ENCODE measurements at places on chromosomes 11 and 22.

GRCh38 chr11:113572136-113572735 is 97.0 kb upstream of the DRD2 start:
- no peak for DNase-seq

DNA sequence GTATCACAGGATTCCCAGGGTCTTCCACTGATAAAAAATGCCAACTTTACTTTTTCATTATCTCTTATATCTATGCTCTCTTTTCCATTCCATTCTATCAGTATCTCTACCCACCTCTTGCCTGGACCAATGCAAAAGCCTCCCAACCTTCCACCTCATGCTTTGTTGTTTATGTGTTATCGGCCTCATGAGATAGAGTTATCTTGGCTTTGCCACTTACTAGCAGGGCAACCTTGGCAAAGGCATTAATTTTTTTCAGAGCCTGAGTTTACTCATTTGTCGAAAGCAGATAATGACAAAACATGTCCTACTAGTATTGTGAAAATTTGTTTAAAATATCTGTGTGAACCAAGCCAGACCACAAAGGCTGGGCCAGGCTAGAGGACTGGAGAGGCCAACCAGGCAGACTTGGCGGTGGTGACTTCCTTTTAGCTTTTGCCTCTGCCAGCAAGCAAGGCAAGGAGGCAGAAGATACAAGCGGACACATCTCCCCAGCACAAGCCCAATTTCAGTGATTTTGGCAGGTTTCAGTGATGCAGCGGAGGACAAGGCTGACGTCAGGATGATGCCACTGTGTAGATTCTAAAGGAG is 106.9 kb downstream of the ADAMTS15 start:
- no peak for DNase-seq

- DNase-seq: peak; percentile 41
These were observed 95.0 kb downstream of the SWAP70 start for GRCh38 chr11:9758637-9759518.

GRCh38 chr11:128720522-128720985 is 26.7 kb downstream of the FLI1 start:
- no peak for DNase-seq

DNA sequence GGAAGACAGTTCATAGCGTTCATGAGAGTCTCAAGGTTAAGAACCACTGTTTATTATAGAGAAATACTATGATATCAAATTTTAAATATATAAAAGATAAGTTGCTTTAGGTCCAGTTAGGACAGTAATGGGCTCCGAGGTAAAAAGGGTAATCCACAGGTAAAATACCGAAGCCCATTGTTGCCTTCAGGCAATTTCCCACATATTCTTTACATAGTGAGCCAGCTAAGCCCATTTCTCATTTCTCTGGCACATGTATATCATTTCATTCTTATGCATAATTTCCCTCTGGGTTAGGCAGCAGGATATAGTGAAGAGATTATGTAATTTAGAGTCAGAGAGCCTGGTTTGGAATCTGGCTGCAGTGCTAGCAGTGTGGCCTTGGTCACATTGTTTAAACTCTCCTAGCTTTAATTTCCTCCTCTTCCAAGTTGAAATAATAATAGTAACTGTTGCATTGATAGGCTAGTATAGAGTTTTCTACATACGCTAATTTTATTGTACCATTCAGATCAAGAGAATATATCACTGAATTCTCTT is 7.6 kb upstream of the POU2AF1 start:
- no peak for DNase-seq

- no peak for DNase-seq
These were observed 4.0 kb downstream of the DSCAML1 start for GRCh38 chr11:117792992-117793391.

GRCh38 chr11:61954851-61955421 is 4.8 kb downstream of the BEST1 start:
- no peak for DNase-seq

DNA sequence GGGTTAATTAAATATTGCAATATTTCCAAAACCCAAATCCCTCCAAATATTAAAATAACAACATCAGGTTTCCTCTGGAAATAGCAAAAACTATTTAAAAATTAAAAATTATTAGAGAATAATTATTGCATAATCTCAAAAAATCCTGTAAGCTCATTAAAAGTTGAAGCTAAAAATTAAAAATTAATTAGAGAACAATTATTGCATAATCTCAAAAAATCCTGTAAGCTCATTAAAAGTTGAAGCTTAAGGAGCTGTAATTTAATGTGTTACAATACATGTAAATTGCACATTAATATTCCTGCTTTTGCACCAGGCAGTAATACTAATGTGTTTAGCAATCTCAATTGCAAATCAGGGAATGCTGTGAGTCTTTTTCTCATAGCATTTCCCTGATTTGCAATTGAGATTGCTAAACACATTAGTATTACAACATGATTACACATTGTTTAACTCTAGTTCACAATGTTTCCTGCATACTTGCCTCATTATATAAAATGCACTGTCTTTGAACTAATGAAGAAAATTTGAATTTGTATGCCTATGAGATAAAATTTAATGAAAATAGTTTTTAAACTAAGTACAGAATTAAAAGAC is 247.7 kb downstream of the GUCY1A2 start:
- no peak for DNase-seq

GRCh38 chr11:8183111-8183510 is 14.3 kb upstream of the RIC3 start:
- DNase-seq: no peak

DNA sequence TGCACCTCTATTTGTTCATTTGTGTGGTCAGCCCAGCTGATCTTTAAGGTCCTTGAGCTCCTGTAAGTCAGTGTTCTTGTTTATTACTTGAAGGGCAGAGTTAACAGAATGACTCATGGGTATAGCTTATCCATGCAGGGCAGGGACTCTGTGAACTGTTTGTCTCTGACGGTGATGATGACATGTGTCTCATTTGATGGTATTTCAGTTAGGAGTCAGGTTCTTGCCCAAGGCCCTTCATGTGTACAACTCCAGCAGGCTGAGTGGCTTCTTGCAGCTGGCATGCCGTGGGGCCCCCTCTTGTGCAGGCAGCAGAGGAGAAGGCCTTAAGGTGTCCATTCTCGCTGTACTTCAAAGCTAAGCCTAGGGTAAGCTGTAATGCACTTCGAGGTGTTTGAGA is 165.1 kb downstream of the DBX1 start:
- DNase-seq: no peak

- DNase-seq: no peak
These were observed 33.4 kb upstream of the API5 start for GRCh38 chr11:43278193-43278956.

- no peak for DNase-seq
These were observed 27.1 kb downstream of the HPS5 start for GRCh38 chr11:18294862-18295261.

DNA sequence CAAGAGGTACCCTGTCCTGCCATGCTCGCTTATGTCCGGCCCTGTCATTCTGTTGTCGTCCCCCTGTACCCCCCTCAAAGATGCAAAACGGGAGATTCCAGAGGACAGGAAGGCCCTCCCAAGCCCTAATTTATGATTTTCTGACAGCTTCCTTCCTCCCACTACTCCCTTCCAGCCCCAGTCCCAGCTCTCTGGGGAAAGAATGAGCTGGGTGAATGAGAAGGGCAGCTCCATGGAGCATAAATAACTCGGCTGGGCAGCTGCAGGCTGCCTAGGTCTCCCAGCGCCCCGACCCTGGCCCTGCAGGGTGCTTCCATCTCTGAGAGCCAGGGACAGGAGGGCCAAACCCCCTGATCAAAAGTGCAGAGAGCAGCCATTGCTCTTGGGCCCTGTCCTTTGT is 3.9 kb upstream of the EMID1 start:
- DNase-seq: no peak

DNA sequence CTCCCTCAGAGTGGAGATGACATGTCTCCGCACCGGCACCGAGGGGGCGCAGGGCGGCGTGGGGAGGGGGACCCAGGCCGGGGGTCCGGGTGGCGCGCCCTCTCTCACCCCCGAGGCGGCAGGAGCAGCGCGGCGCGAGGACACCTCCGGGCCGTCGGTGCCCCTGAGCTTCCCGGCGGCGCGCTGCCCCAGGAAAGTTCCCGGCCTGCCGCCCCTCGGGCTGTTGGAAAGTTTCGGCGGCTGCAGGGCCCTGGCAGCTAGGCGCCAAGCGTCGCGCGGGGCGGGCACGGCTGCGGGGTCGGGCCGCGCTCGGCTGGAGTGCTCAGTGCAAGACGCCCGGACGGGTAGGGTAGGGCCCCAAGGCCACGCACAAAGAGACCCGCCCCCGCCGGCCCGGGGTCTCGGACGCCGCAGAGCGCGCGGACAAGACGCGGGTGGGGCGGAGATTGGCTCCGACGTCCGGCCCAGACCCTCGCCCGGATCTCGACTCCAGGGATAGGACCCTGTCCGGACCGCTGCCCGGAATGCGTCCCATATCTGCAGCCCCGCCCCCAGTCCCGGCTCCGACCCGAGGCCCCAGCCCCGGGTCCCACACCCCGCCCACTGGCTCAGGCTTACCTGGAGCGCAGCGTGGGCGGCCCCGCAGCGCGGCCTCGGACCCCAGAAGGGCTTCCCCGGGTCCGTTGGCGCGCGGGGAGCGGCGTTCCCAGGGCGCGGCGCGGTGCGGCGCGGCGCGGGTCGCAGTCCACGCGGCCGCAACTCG is 471 bp downstream of the ARVCF start:
- DNase-seq: no peak

GRCh38 chr11:73467505-73467904 is 91.3 kb downstream of the RELT start:
- DNase-seq: no peak

DNA sequence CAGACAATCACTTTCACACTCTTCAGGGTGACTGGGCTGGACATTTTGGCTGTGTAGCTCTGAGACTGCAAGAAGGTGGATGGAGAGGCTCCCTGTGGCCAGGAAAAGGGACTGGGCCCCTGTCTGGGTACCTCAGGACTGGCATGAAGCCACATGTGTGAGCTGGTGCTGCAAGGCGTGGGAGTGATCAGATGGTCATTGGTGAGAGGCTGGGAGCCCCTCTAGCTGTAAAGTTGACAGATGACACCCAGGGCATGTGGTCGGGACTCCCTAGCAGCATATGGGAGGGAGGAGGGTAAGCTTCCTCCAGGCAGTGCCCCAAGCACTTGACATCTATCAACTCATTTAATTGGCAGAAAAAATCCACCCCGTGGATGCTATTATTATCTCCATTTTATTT is 18.9 kb upstream of the CABP2 start:
- DNase-seq: no peak

GRCh38 chr11:44266056-44266780 is 43.7 kb downstream of the ALX4 start:
- DNase-seq: no peak

GRCh38 chr11:121889186-121889585 is 226.8 kb downstream of the BLID start:
- no peak for DNase-seq

GRCh38 chr22:27370269-27370668 is 431.3 kb downstream of the MN1 start:
- no peak for DNase-seq

DNA sequence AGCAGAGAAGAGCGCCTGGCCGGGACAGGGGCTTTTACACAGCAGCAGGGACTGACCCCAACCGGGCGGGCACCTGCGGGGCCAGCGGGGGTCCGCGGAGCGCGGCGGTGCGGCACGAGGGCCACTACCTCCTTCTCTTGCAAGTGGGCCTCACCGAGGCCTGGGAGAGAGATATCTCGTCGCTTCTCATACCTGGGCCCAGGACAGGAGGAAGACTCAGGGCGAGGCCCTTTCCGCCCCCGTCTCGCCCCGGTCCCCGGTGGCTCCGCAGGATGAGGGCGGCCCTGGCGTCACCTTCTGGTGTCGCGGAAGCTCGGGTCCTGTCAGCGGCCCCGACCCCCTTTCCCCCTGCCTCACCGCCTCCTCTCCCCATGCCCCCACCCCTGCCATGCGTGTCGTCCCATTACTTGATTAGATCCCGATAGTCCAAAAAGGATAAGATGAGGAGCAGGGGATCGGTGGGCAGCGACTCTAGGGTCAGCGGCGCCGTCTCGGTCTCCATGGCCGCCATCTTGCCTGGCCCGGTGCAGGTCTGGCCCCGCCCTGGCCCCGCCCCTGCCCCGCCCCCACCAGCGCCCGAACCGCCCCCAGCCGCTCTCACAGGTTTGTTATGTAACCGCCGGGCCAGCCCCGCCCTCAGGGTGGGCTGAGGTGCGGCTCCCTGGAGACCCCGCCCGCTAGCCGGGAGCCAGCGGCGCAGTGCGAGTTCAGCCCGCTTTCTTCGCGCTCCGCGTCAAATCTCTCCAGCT is at the start of gene FBXO3:
Gene FBXO3, minus strand, starts transcription at position 534 of the 749 bp plus-strand sequence. Its CDS starts 23 bp downstream, at position 511.
- peak; percentile 74 for DNase-seq

DNA sequence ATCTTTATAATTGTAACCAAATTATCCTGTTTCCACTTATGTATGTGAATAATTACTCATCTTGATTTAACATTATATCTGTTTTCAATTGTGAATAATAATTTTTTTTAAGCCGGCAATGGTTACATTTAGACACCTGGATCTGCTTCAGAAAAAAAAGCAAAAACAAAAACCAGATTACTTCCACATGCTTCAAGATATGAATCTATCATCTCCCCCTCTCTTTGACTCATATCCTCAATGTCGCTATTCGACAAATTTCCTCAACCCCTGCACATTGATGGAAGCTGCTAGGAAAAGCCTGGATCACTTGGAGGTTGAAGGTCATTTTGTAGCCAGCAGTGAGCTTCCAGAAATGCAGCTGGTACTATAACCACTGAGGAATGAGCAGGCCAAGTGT is 42.7 kb downstream of the SLC1A2 start:
- DNase-seq: no peak

DNA sequence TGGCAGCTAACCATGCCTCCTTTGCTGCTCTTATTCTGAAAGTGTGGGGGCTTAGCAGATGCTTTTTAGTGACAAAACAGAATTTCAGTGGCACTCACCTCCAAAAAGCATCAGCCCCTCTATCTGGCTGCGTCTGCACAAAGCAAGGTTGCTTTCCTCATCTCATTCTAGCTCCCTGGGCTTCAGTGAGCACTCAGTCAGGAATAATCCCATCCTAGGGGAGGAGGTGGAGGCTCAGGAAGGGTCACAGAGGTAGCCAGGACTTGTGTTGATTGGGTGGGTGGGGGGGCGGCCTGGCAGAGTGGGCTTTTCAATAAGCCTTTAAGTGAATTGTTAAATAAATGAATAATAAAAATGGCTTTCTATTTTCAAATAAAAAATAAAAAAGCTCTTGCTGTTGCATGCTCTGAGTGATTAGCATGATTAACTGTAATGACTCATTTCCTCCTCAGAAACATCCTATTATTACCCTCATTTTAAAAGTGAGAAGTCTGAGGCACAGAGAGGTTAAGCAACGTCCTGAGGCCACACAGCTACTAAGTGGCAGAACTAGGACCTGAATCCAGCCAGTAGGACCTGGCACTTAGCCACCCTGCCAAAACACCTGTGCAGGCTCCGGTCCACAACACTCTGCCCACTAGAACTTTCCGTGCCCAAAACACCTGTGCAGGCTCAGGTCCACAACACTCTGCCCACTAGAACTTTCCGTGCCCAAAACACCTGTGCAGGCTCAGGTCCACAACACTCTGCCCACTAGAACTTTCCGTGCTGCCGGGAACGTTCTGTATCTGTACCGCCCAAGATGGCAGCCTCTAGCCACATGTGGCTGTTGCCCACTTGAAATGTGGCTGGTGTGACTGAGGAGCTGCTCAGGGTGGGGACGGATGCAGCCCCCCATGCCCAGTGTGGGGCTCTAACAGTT is 5.5 kb downstream of the B3GAT1 start:
- no peak for DNase-seq

GRCh38 chr11:129700701-129701100 is 114.9 kb upstream of the TMEM45B start:
- no peak for DNase-seq

GRCh38 chr11:4539603-4540219 is 5.3 kb upstream of the OR52M1 start:
- DNase-seq: peak; percentile 20

GRCh38 chr22:29146091-29146560 is 59.6 kb upstream of the EMID1 start:
- DNase-seq: no peak
